ENCODE measurements at places on chromosomes 2 and 18.

- DNase-seq, result peak; percentile 38
Measured at GRCh38 chr2:164146441-164146840, 410.6 kb upstream of the FIGN start.

- no peak for DNase-seq
Measured at GRCh38 chr2:214328941-214329340, 81.9 kb upstream of the VWC2L start.

GRCh38 chr2:85995648-85996529 is 107.1 kb upstream of the ST3GAL5 start:
- DNase-seq, result no peak

- no peak for DNase-seq
Measured at GRCh38 chr2:30361751-30362394, 85.2 kb upstream of the LCLAT1 start.

- DNase-seq, result peak; percentile 97
Measured at GRCh38 chr2:19649785-19650380, 251.9 kb downstream of the TTC32 start.

- peak; percentile 67 for DNase-seq
Measured at GRCh38 chr18:9614401-9615279, at the start of gene PPP4R1. TSS of gene PPP4R1 (minus strand) at chr18:9614559. CDS start at chr18:9614484, 75 bp downstream.

DNA sequence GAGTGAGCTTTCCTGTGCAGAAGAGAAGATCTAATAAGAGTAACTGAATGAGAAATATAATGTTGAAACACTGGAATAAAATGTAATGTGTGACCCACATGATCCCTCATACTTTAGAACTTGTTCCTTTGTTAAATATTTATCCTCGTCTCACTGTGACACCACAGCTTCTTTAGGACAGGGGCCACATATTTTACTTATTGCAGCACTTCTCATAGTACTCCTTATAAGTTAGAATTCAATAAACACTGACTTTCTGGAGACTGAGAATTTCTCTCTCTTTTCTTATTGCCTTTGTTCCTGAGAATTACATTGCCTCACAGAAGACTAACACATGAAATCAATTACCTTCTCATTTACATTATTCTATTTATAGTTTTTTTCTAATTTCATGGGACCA is 1234.6 kb upstream of the CHAC2 start:
- no peak for DNase-seq

DNA sequence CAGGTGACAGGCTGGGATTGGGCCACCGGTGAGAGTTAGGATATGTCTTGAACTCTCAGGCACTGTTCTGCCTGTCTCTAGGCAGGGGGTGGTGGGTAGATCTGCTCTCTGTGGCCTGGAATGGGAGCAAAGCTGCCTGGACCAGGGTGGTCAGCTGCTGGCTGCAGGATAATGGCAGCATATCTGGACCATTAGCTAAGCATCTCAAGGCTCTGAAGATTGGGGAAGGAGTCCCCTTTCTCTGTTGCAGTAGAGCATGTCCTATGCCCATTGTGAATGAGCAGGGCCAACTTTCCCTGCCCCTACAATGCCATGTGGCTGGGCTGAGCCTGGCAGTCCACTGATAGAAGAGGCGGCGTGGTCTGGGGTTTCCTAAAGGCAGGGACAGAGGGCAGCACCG is 34.6 kb downstream of the LOXHD1 start:
- no peak for DNase-seq

- DNase-seq, result peak; percentile 52
Measured at GRCh38 chr2:231617059-231617926, 24.6 kb downstream of the TEX44 start.

- DNase-seq, result no peak
Measured at GRCh38 chr2:381941-382727, 94.2 kb upstream of the ALKAL2 start.

- DNase-seq, result no peak
Measured at GRCh38 chr2:240041363-240041762, 11.1 kb upstream of the OR6B2 start.

DNA sequence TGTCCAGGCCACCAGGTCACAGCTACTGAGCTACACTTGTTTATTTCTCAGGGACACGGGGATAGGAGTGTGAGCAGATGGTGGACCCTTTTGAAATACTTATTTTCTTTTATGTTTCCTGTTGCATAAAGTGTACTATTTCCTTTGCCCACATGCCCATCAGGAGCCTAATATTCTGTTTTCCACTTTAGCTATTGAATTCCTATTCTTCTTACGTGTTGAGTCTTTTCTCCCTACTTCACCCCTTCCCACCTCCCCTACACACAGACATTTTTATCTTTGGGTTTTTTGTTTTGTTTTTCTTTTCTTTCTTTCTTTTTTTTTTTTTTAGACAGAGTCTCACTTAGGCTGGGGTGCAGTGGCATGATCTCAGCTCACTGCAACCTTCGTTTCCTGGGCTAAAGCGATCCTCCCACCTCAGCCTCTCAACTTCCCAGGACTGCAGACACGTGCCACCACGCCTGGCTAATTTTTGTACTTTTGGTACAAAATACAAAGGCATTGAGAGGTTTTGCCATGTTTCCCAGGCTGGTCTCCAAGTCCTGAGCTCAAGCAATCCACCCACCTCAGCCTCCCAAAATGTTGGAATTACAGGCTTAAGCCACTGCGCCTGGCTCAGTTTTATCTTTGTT is 5.2 kb upstream of the GPR55 start:
- DNase-seq, result no peak

GRCh38 chr2:2464643-2465042 is 133.6 kb upstream of the MYT1L start:
- no peak for DNase-seq

DNA sequence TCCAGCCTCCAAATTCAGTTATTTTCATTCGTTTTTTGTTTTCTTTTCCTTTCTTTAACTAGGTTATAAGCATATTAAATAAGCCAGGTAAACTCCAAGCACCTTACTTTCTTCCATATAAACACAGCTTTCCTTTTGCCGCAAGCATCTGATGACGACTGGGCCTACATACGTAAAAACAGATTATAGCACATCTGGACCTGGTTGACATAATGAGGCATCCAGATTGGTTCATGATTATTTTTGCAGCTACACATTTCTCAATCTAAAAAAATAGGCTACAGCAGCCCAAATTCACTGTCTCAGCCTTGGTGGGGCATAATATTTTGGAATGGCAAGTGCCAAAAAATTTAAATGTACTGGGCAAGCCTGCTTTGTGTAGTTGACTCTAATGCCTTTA is 7.7 kb downstream of the CYP1B1 start:
- DNase-seq, result no peak

GRCh38 chr2:85611217-85611704 is 605 bp downstream of the C2orf68 start:
- DNase-seq, result no peak

DNA sequence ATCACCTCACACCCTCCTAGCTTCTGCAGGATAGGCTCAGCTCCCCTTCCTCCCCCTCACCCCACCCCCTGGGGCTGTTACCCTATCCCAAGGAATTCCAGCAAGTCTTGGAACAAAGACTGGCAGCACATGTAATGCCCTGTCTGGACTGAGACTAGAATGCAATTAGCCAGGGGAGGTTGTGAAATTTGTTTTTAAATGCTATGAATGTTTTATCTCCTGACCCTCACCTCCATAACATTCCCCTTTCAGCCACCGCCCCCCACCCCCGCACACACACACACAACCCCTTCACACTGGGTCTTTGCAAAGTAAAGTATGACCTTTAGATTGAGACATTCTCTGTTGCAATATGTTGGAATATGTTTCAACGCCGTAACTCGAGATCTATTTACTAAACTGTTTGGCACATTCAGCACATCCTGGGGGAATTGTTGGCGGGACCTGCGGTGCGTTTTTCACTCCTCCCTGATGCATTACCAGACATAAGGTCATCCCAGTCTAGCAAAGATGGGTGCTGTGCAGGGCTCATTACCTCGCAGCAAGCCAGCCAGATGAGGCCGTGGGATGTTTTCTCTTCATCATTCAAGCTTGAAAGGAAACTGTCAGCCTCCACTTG is 290.7 kb upstream of the SLC14A2 start:
- peak; percentile 93 for DNase-seq

DNA sequence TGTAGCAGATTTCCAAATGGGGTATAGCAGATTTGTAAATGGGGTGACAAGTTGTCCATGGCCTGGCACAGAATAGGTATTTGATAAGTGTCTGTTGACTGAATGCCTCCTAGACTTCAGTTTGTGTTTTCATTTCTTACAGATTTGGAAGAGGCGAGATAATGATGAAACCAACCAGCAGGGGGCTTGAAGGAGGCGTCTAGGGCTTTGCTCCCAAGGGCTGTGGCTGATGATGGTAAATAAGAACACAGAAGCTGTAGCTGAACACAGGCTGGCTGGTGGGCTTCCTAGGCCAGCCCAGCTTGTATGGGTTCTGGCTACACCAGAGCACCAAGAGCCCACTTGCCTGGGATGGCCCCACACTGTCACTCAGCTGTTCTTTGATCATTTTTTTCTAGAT is 19.4 kb downstream of the SFTPB start:
- peak; percentile 52 for DNase-seq

GRCh38 chr2:9692456-9693195 is 61.8 kb upstream of the YWHAQ start:
- no peak for DNase-seq

DNA sequence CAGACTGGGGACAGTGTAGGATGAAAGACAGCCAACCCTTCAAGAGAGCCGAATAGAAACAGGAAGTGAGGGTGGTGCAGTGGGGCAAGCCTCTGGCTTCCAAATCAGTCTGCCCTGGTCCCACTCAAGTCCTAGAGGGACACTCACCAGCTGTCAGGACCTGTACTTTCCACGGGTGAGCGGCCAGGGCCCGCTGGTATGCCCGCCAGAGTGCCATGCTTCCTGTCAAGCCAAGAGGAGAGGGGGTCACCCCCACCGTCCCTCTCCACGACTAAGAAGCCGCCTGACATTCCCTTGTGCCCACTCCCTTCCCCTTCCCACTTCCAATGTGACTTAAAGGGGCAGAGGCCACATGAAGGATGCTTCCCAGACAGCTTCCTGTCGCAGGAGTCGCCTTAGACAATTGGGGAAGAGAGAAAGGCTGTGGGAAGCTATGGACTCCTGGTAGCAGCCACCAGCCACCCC is 564 bp downstream of the MPV17 start:
- peak; percentile 5 for DNase-seq

DNA sequence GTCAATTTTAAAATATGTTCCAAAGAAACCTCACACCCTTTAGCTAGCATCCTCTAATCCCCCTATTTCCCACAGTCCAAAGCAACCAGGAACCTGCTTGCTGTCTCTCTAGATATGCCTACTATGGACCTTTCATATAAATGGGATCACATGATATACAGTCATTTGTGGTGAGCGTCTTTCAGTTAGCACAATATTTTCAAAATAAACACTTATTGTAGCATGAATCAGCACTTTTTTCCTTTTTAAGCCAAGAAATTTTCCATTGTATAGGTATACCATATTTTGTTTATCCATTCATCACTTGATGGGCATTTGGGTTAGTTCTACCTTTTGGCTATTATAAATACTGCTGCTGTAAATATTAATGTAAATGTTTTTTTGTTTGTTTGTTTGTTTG is 223.0 kb upstream of the DOK6 start:
- DNase-seq, result no peak

DNA sequence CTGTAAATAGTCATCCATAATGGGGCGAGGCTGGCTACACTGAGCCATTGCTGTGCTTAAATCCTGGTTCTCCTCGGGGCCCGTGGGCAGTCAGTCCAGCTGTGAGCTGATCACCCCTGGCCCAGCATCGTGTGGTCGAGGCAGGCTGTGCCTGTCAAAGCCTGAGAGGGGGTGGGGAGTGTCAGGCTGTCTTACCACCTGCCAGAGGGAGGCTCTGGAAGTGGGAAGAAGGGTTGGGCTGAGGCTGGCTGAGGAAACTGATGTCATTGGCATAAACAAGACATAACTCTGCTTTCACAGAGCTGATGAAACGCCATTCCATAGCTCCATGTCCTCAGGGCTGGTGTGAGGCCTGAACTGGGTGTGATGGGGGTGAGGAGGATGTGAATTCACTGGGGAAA is 49.7 kb downstream of the KLHL29 start:
- no peak for DNase-seq

- no peak for DNase-seq
Measured at GRCh38 chr18:68017385-68017784, 500.9 kb upstream of the DSEL start.

DNA sequence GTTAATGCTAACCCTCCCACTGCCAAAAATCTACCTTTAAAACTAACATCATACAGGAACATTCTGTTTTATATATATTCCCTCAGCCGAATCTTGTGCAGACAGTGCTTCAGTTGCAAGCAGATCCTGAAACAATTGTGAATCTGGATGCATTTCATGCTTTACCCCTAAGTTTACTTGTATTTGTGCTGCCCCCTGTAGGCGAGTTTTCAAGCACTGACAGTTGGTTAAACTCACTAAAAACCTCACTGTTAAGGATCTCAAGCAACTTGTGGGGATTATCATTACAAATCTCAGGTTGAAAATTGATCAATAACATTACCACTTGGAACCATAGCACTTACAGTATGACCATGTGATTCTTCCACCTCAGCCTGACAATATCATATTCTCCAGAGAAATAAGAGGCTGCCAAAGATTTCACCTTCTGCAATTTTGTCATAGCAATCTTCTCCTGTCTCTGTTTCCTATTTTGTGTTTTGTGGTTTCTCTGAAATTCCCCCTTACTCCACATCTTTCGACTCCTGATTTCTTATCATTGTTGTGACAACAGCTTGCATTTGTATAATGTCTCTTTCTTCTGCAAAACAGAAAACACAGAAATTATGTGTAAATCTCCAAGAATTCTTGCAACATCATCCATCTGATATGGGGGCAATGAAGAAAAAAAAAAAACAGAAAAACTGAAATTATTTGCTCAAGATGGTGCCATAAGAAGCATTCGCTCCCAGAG is 354.6 kb upstream of the SETBP1 start:
- DNase-seq, result peak; percentile 73

All from fibroblast of upper back skin (primary cell).